Vagina (tissue), 2 donors: ENCODE measurements at places on chromosomes 13 and 19. TPM values are rescaled to one million over a fixed set of nuclear protein-coding genes. Genes with fewer than 3 reads are reported as not detected.

DNA sequence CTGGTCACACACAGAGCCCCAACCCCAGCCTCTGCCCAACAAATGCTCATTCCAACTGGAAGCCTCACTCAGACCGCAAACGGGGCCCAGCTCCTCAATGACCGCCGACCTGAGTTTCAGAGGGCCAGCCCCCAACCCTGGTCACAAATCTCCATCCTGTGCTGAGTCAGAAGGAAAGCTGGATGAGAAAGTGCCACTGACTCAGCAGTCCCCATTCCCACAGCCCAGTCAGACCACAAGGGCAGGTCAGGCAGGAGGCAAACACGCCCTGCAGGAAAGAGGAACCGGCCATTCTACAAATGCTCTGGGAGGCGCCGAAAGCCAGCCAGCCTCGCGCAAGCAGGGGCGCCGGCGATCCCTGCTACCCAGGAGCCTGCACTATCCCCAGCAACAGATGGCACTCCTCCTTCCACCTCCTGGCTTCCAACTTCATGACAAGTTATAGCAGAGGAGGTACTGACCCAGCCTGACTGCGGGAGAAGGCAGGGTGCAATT is 14.1 kb upstream of the PRKD2 start:
- no peaks in the 10 kb centered on the region for H3K36me3 ChIP-seq
- peaks cover 31% of the 10 kb centered on the region for H3K4me1 ChIP-seq
- H3K27me3 ChIP-seq = no peaks in the 10 kb centered on the region
- no peak for DNase-seq
- H3K27ac ChIP-seq = no peak overlapping the region

- H3K4me1 ChIP-seq = no peaks in the 10 kb centered on the region
- no peaks in the 10 kb centered on the region for H3K27me3 ChIP-seq
- no peak for DNase-seq
- no peaks in the 10 kb centered on the region for H3K36me3 ChIP-seq
- H3K27ac ChIP-seq = no peak overlapping the region
Observed at GRCh38 chr13:87280139-87280538, 391.0 kb upstream of the SLITRK5 start.

GRCh38 chr19:29923653-29924052 is 18.4 kb upstream of the URI1 start:
- DNase-seq = no peak
- no peaks in the 10 kb centered on the region for H3K4me1 ChIP-seq
- no peaks in the 10 kb centered on the region for H3K27me3 ChIP-seq
- H3K4me3 ChIP-seq = no peak overlapping the region
- no peak overlapping the region for H3K27ac ChIP-seq

- H3K4me1 ChIP-seq = no peaks in the 10 kb centered on the region
- no peaks in the 10 kb centered on the region for H3K27me3 ChIP-seq
- H3K27ac ChIP-seq = no peak overlapping the region
- no peak overlapping the region for H3K4me3 ChIP-seq
- no peak for DNase-seq
Observed at GRCh38 chr19:39918183-39918651, 16.2 kb downstream of the FCGBP start.

- H3K4me3 ChIP-seq = peak overlapping the region; percentile 18
- H3K27ac ChIP-seq = no peak overlapping the region
- H3K4me1 ChIP-seq = no peaks in the 10 kb centered on the region
- no peaks in the 10 kb centered on the region for H3K27me3 ChIP-seq
- no peaks in the 10 kb centered on the region for H3K36me3 ChIP-seq
- no peak for DNase-seq
Observed at GRCh38 chr13:85797311-85797710, 1.9 kb downstream of the SLITRK6 start.

- H3K36me3 ChIP-seq = no peaks in the 10 kb centered on the region
- no peak overlapping the region for H3K4me3 ChIP-seq
- no peak overlapping the region for H3K27ac ChIP-seq
- DNase-seq = no peak
Observed at GRCh38 chr13:77489566-77490337, 45.8 kb upstream of the SCEL start.

DNA sequence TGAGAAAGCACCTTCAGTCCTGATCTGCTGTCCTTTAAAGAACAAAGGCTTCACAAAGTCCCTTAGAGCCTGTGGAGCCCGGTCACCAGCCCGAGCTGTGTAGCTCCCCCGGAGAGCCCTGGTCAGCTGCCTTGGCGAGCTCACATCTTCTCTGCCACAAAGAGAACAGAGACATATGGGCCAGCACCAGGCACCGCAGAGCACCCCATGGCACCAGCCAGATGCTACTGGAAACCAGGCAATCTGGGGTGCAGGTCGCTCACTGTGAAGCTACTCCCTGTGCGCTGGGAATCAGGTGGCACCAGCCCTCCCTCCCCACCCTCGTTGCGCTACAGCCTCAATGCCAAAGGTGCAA is 44.3 kb upstream of the F7 start:
- no peaks in the 10 kb centered on the region for H3K4me1 ChIP-seq
- no peak overlapping the region for H3K4me3 ChIP-seq
- H3K36me3 ChIP-seq = no peaks in the 10 kb centered on the region
- H3K27me3 ChIP-seq = no peaks in the 10 kb centered on the region
- DNase-seq = no peak
- no peak overlapping the region for H3K27ac ChIP-seq

DNA sequence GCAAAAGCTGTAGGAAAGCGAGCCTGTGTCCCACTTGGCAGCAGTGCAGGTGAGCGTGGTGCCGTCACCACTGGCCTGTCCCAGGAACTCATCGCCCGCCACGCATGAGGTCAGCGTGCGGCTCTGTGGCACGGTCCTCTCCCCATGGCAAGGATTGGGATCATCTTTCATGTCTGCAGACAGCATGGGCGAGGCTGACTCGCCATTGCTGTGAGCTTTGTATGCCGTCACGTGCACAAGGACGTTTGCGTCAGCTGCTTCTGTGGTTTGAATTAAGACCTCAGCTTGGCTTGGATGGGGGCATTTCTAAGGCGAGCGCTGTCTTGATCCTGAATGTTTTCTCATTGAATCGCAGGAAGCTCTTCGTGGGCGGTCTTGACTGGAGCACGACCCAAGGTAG is 9.8 kb downstream of the DAZAP1 start:
- H3K27ac ChIP-seq = peak overlapping the region; percentile 87
- H3K27me3 ChIP-seq = no peaks in the 10 kb centered on the region
- peaks cover 63% of the 10 kb centered on the region for H3K4me1 ChIP-seq
- DNase-seq = no peak
- peaks cover 33% of the 10 kb centered on the region for H3K36me3 ChIP-seq

DNA sequence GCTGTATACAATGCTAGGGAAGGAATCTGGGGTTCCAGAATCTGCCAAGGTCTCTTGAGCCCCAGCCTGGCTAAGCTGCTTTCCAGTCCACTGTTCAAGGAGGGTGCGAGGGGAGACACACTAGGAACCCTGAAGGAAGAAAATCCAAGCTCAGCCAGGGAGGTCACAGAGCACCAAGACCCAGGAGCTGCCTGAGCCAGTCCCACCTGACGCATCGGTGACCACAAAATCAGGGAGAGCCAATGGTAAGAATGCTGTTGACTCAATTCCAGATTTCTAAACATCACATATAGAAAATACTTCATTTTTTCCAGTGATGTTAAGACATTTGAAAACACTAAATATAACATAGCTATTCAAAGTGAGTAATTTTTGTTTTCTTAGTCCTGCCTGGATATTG is 50.1 kb downstream of the CEP89 start:
- H3K4me1 ChIP-seq = no peaks in the 10 kb centered on the region

- H3K36me3 ChIP-seq = no peaks in the 10 kb centered on the region
- H3K4me3 ChIP-seq = no peak overlapping the region
- H3K27ac ChIP-seq = no peak overlapping the region
- no peaks in the 10 kb centered on the region for H3K27me3 ChIP-seq
- peaks cover 18% of the 10 kb centered on the region for H3K4me1 ChIP-seq
Observed at GRCh38 chr19:8204961-8205360, 4.2 kb upstream of the CERS4 start.

DNA sequence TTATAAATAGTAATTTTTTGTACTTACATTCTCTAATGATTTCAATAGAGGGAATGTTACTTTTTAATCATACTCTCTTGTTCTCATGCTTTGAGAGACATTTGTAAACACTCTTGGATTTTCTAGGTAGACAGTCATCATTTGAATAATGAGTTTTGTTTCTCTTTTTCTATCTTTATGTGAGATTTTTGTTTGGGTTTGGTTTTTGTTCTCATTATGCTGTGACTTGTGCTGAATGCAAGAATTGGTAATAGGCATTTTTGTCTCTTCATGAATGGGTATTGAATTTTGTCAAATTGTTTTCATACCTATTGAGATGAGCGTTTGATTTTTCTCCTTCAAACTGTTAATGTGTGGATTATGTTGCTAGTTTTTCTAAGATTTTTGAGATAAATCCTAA is 56.8 kb upstream of the GPR183 start:
- no peak overlapping the region for H3K4me3 ChIP-seq
- H3K36me3 ChIP-seq = peaks cover 10% of the 10 kb centered on the region
- H3K4me1 ChIP-seq = no peaks in the 10 kb centered on the region
- H3K27ac ChIP-seq = no peak overlapping the region
- H3K27me3 ChIP-seq = no peaks in the 10 kb centered on the region

DNA sequence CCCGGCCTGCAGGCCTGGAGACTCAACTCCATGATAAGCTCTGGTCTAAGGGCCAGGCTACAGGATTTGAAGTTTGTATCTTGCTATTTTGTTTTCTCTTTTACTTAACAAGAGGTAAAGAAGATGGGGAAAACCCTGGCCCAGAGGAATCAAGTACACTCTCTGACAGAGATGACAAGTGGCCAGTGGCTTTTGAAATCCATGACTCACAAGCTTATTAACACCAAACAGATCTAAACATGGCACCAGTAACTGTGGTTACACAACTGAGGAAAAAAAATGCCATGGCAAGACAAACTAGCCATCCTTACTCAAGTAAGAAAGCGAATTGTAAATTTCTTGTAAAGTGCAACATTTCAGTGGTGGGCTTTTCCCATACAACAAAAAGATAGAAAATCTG is 72.6 kb upstream of the SERTM1 start:
- no peaks in the 10 kb centered on the region for H3K36me3 ChIP-seq
- H3K27ac ChIP-seq = no peak overlapping the region
- H3K27me3 ChIP-seq = no peaks in the 10 kb centered on the region
- H3K4me1 ChIP-seq = no peaks in the 10 kb centered on the region
- H3K4me3 ChIP-seq = no peak overlapping the region

- DNase-seq = no peak
- no peak overlapping the region for H3K4me3 ChIP-seq
- no peaks in the 10 kb centered on the region for H3K27me3 ChIP-seq
- peaks cover 5% of the 10 kb centered on the region for H3K36me3 ChIP-seq
- no peak overlapping the region for H3K27ac ChIP-seq
- peaks cover 22% of the 10 kb centered on the region for H3K4me1 ChIP-seq
Observed at GRCh38 chr13:111249637-111250360, 70.6 kb upstream of the TEX29 start.

DNA sequence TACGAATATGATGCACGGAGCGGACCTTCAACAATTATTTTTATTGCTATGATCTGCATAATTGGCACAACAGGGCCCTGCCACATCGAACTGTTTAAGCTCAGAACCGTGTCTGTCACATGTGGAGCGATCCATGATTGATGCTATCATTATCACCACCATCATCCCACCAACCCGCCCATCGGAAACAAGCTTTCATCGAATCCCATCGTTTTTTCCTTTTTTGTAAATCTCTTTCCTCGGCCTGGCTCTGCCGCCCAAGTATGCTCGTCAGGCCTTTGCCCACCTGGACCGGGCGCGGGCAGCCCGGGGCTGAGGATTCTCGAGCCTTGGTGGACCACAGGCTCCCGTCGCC is 533 bp upstream of the DCAF15 start:
- peak overlapping the region; percentile 89 for H3K4me3 ChIP-seq
- DNase-seq = no peak
- H3K4me1 ChIP-seq = peaks cover 12% of the 10 kb centered on the region
- no peaks in the 10 kb centered on the region for H3K27me3 ChIP-seq
- H3K27ac ChIP-seq = no peak overlapping the region
- peaks cover 21% of the 10 kb centered on the region for H3K36me3 ChIP-seq

- H3K27ac ChIP-seq = no peak overlapping the region
- no peak overlapping the region for H3K4me3 ChIP-seq
- H3K27me3 ChIP-seq = no peaks in the 10 kb centered on the region
- H3K36me3 ChIP-seq = no peaks in the 10 kb centered on the region
Observed at GRCh38 chr13:80547885-80548825, 207.2 kb upstream of the SPRY2 start.

DNA sequence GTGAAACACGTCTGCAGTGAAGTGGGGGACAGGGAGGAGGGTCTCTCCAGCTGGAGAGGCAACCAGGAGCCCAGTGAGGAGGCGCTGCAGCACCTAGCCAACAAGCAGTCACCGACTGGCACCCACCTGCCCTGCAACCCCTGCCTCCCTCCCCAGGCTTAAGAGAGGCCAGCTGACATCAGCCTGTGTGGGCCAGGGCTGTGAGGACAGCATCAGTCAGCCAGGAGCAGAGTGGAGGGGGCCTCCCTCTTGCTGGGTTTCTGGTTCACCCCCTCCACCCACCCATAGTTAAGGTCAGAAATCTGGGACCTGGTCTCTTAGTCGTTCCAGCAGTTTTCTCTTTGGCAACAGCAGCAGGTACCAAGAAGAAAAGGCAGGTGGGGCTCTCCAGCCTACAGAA is 25.5 kb upstream of the CCNP start:
- no peak for DNase-seq
- peaks cover 32% of the 10 kb centered on the region for H3K4me1 ChIP-seq
- H3K36me3 ChIP-seq = no peaks in the 10 kb centered on the region
- H3K4me3 ChIP-seq = no peak overlapping the region

- peak overlapping the region; percentile 99 for H3K27ac ChIP-seq
- no peaks in the 10 kb centered on the region for H3K36me3 ChIP-seq
- DNase-seq = no peak
Observed at GRCh38 chr19:47778954-47779351, 450 bp downstream of the SELENOW start.

The CEACAM8 gene
- total RNA-seq = not detected

The KLF1 gene
- total RNA-seq = not detected

The FUT1 gene
- total RNA-seq = 6.4 TPM
